ENCODE measurements at places on chromosomes 7 and 10.

DNA sequence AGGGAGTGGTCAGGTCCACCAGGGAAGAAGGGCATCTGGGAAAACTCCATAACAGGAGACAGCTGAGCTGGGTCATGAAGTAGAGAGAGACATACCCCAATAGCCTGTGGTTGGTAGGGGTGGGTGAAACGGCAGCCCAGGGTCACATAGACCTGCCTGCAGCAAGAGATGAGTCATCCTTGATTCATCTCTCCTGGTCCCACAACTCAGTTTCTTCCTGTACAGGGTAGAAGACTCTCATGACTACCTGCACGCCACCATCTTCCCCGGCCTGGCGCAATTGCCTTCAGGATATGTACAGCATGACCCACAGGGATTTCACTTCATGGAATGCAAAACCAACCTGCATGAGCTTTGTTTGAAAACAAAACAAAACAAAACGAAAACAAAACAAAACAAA, 45.1 kb upstream of the ADAM12 start:
- DNase-seq, result no peak

GRCh38 chr10:123402656-123403055, 248.5 kb downstream of the BUB3 start:
- peak; percentile 64 for DNase-seq

DNA sequence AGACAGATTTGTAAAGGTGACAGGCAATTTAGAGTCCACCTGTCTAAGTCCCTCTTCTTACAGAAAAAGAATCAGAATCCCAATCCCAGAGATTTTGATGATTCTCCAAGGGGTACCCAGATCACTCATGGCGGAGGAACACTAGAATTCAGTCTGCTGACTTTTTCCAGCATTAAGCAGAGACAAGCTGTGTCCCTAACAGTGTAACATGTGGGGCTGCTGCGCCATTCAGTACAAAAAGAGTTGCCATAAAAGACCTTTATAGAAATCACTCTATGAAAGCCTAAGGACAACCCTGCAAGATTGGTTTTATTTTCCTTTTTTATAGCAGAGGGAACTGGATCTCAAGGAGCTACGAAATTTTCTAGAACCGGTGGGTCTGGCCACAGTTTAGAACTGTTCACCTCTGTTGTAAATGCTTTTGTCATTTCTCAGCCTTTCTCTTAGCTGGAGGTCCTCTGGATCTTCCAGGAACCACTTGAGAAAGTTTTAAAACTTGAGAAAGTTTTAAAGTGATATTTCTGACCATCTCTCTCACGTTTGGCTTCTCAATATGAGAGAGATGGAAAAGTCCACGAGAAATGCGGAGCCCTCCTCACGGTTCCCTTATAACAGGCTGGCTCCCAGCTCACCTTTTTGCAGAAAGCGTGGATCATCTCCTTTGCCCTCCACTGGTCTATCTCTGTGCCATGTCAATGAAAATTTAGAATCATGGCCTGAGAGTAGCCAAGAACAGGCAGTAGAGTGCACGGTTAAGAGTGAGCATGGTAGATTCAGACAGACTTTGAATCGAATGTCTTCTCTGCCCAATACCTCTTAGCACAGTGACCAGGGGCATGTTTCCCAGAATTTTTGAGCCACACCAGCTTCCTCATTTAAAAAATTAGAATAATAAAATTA, 826 bp downstream of the GIMAP7 start:
- DNase-seq, result no peak

DNA sequence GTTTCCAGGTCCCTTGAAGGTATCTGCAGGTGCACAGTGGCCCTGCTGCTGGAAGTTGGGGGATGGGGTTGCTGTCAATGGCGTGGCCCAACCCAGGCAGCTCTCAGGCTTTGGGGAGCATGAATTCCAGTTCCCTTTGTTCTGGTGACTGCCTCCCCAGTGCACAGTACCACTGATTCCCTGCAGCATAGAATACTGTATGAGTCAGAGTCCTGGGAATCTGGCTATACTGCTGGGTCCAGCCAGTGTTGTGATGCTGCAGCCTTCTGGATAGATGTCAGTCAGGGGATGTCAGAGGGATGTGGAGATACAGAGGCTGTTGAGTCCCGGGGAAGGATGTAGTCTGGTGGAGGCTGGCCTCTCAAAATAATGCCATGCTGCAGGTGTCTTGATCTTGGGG, 99.3 kb downstream of the LANCL2 start:
- DNase-seq, result no peak

- DNase-seq, result peak; percentile 55
These were observed 45.3 kb upstream of the CDK1 start for GRCh38 chr10:60732807-60733516.

DNA sequence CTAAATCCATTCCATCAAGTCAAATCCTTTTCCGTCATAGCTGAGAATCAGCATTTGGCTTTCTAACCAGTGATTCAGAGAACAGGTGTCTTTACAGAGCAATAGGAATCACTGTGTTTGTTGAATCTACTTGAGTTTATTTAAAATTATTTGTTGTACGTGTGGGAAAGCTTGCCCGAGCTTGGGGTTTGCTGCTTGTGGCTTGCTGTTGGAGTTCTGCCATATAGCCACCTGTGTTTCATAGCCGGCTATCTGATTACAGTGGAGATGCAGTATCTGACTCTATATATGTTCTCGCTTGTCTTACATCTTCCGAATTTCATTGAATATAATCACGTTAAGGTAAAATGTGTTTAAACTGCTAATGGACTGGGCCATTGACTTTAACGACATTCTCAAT, 274.3 kb upstream of the MKI67 start:
- DNase-seq, result no peak

Data from GM13977 (cell line).